ENCODE measurements at places on chromosomes 16 and 17.

DNA sequence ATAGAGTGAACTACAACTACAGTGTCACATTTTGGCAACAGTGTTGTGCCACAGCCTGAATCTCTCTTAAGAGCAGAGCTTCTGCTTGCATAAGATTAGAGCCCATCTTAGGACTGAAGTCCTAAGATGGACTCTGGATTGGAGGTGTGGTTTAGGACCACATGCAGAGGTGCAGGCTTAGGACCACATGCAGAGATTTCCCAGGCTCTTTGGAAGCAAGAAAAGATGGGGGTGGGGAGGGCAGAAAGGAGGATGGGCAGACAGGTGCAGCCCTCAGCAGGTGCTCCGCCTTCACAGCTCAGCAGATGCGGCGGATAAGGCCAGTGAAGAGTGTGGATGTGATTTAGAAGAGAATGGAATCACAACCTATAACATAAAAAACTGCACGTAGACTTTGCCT is 128.7 kb downstream of the TANGO6 start:
- no peak for DNase-seq

- no peak for DNase-seq
These were observed 10.3 kb downstream of the UBE2O start for GRCh38 chr17:76442341-76443338.

DNA sequence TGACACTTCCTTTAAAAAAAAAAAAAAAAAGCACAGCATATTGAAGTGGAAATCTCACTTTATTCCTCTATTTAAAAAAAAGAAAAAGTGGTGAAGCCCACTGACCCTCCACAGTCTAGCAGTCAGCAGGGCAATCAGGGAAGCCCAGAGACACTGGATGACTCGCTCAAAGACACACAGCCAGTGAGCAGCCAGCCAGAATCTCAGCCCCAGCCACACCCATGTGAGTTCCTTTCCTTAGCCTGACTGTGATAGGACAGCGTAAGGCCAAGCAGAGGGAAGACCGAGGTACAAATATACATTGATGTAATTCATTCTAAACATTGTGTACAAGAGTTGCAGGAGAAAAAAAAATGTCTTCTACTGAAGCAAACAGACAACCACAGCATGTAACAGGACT is 22.5 kb downstream of the XPO6 start:
- DNase-seq: no peak

GRCh38 chr17:38713456-38714075 is 8.5 kb downstream of the MLLT6 start:
- no peak for DNase-seq

GRCh38 chr17:69388822-69389442 is 25.6 kb upstream of the MAP2K6 start:
- no peak for DNase-seq

DNA sequence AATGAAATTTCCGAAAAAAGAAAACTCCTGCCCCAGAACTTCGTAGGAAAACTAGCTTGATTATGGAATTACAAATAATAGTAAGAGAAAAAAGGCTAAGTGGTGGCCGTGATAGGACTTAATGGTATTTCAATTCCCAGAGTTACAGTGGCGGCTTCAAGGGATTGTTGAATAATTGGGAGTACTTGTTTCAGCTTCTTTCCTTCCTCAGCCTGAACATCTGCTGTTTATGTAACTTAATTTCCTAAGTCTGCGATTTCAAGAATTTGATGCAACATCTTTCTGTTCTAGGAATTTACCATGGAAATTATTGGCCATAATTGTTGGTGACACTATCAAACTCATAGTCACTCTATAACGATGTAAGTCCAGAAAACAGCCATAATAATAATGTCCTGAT is 684 bp upstream of the APPBP2 start:
- no peak for DNase-seq

DNA sequence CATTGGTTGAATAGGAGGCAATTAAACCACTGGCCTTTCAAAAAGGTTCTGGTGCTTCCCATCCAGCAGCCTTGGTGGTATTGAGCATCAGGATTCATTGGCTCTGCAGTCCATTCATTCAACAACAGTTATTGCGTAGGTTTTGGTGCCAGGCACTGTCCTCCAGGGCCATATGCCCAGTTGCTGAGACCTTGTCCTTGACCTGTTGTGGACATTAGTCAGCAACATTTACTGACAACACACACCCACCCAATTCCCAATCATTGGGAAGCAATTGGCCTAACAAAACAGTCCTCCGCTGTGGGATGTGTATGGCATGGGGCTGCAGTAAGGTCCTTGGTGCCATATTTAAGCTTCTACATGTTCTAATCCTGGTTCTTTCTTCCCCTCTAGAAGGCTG is 82.2 kb downstream of the AXIN2 start:
- DNase-seq: no peak

DNA sequence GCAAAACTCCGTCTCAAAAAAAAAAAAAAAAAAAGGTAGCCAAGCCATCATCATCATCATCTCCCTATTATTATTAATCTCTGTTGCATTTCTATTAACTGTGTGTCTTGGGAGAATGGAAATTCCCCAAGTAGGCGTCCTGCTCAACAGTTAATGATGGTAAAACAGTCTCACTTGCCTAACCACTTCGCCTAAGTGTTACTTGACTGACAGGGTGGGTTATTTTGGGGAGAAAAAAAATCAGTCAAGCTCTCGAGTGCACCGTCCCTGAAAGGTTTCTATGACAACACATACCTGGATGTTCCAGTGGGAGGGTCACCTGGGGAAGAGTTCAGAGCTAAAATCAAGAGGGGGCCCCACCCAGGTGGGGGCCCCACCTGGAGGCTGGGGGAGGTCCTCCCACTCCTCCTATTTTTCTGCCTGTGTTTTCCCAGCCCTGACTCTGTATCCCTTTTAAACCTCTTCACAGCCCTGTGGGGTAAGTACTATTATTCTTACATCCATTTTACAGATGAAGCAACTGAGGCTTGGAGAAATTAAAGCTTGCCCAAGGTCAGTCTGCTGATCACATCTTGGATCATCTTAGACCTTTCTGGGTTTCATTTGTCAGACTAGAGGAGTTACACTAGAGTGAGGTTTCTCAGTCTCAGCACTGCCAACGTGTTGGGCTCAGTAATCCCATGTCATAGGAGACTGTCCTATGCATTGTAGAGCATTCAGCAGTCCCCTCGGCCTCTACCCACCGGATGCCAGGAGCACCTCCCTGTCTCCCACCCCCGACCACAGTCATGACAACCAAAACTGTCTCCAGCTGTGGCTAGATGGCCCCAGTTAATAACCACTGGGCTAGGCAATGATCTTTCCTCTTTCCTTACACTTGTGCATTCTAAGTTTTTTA is 11.0 kb upstream of the ABAT start:
- no peak for DNase-seq

- DNase-seq: no peak
These were observed 14.8 kb downstream of the SCGB1C2 start for GRCh38 chr17:151886-152859.

- no peak for DNase-seq
These were observed 92.4 kb downstream of the YPEL2 start for GRCh38 chr17:59423903-59424302.

- no peak for DNase-seq
These were observed 91.5 kb downstream of the SNX11 start for GRCh38 chr17:48198950-48199541.

GRCh38 chr17:48878920-48879898 is 13.4 kb upstream of the ATP5MC1 start:
- DNase-seq: no peak

DNA sequence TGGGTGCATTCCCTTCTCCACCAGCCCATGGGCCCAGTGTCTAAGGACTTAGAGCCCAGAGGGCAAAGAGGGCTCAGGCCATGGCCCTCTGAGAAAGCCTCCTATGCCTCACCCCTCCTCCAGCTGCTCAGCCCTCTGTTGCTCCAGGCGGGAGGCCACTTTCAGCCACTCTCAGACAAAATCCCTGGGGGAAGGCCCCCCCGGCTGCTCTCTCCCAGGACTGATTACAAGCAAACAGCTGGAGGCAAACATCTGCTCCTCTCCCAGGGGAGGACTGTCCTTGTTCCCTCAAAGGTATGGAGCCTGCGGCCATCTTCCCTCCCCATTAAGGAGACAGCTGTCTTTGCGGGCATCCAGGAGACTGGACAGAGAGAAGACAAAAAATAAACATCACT is 54.9 kb upstream of the DLX4 start:
- DNase-seq: no peak

DNA sequence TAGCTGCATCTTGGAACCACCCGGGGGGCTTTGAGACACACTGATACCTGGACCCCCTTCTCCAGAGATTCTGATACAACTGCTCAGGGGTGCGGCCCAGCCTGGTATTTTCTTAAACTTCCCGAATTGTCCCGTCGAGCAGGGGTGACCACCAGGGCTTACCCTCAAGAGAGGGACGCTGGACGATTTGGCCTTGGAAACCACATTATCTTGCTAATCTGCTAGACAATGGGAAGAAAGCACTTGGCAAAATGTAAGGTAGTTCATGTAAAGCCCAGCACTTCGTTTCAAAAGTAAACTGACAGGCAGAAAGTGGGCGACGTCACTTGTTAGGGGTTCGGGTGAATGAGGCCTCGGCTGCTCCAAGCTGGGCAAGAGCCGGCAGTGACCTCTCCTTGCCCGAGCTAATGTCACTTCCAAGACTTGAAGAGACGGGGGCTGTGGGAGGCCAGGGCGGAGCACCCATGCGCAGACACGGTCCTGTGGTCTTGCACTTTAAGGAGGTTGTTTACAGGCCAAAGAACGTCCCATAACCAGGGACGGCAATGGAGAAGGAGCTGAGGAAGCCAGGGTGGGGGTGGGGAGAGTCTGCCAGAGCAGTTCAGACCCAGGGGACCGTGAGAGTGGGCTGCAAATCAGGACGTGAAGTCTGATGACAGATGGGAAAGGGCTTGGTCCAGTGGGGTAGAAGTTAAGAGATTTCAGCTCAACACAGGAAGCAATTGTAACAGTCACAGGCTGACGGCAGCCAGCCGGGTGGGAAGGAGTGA is 152.7 kb upstream of the GSE1 start:
- no peak for DNase-seq

DNA sequence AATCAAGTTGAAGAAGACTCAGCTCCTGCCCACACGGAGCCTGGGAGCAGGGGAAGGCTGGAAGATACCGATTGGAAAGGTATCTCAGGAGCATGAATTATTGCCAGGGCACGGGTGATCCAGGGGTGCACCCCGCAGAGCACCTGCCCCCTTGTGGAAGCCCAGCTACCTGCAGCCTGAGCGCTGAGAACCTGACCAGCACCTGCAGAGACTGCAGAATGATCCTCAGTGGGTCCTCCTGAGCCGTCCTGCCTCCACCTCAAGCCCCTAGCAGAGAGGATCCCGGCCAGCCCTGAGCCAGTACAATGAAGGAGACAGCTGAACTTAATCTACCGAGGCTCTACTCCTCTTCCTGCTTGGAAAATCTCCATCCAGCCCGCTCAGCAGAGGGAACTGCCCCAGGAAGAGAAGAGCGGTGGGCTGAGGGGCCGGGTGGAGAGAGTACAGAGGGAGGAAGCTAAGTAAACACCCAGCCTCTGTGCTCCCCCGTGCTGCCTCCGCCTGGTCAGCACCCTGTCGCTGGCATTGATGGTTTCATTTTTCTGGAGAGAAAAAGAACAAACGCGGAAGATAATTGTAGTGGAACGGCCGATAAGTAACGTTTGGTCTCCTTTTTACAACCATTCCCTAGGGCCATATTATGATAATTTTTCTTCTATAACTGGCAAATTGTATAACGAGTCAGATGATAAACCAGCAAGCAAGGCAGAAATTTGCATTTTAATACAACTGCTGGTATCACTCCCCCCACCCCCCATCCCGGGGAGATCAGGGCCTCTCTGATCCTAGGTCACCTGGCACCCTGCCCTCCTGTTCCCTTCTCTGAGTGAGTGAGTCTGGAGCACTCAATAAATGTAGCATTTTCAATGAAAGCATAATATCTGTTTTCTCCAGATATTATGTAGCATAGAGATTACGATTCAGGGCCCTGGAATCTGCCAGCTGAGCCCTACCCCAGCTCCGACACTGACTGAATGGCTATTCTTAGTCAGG is 204.5 kb upstream of the RPL38 start:
- DNase-seq: no peak

All from left cardiac atrium (tissue), 4 donors.